Esophagus squamous epithelium (tissue), 5 donors: ENCODE measurements at places on chromosomes 13 and 19.

- DNase-seq = peak; percentile 96
Observed at GRCh38 chr19:9792206-9793070, 23.9 kb upstream of the ZNF846 start.

GRCh38 chr19:39083599-39083982 lies 577 bp upstream of the ACP7 start:
- DNase-seq = no peak

- DNase-seq = no peak
Observed at GRCh38 chr13:32317716-32318465, 2.6 kb downstream of the BRCA2 start.

- DNase-seq = no peak
Observed at GRCh38 chr13:94280349-94280748, 199.1 kb downstream of the DCT start.

GRCh38 chr13:38394777-38395496 lies 45.3 kb downstream of the UFM1 start:
- DNase-seq = no peak

DNA sequence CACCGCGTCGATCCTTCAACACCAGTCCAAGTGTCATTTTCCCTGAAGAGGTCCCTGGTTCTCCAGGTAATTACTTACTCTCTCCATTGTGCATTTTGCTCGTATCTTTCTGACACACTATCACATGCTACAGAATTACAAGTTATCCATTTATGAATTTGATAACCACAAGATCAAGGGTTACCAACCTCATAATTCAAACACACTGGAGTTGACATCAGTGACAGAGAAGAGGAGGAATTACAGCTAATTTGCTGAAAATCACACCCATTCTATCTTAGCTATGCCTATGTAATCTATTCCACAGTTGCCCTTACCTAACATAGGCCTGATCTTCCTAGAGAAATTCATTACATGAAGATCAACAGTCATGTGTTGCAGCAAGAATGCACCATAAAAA lies 14.2 kb downstream of the ZC3H13 start:
- DNase-seq = no peak

DNA sequence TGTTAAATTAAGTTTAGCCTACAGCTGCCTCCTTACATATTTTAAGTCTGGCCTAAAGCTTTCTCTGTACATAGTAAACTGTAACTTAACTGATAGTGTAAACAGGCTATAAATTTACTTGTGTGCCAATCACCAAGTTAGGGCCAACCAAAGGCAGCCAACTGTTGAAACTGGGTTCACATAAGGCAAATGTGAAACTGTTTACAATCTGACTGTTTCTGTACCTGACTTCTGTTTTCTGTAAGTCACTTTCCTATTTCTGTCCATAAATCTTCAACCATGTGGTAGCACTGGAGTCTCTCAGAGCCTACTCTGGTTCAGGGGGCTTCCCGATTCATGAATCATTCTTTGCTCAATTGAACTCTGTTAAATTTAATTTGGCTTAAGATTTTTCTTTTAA lies 103.1 kb downstream of the RAP2A start:
- DNase-seq = no peak

DNA sequence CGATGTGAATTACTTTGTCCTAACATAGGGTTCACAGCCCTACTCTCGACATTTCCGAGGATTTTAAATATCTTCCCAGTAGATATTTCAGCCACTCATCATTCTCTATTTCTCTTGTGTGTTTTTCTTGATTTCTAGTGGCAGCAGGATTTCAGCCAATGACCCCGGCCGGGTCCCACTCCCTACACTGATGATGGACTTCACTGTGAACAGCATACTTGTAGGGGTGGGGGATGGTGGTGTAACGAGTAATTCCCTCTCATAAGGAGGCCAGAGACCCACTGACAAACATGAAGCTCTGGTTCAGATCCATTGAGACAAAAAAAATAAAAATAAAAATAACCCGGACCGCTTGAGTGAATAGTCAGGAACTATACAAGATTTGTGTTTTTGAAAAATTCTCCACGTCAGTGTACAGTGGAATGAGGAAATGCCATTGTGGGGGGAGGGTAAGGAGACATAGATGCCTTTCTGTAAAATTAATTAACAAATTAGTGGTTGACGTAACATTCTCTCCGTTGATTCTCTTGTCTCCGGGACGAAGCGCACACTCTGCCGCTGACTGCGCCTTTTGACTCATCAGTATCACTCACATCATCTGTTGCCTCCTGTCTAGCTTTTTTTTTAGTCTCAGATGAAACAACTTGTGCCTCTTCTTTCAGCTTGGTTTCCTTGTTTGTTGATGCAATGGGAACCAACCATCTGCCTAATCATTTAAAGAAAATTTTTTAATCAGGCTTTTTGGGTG lies 48.8 kb upstream of the IRS2 start:
- no peak for DNase-seq

DNA sequence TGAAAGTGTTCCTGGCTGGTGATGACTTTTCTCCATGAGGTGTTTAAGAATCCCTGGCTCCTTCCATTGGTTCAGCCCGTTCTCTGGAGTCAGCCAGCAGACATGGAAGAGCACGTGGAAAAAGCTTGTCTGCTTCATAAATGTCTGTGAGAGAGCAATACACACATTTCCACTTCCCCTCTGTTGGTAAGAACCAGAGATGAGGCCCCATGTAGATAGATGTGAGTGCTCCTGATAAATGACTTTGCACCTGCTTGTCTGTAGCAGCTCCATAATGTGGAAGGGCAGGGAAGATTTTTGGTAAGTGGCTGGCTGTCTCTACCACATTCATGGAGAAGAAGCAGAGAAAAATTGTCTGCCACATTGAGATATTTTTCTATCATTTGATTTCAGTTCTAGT lies 325.8 kb downstream of the LMO7 start:
- no peak for DNase-seq

GRCh38 chr13:76992548-76993001 lies 694 bp downstream of the CLN5 start:
- DNase-seq = no peak

DNA sequence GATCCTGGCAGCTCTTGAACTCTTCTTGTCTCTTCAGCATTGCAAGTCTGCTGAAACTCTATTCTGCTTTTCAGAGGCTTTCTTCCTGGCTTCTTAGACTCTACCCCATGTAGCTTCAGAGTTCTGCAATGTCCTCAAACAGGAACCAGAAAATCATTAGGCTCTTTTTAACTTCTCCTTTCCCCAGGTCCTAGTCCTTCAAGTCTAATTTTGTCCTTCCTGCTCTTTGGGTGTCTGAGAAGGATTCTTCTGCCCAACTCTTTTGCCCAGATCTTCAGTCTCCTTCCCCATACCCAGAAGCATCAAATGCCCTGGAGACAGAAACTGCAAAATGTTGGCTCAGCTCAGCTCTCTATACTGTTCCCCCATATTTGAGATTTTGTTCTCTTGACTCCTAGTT lies 50.0 kb upstream of the CALM3 start:
- no peak for DNase-seq

DNA sequence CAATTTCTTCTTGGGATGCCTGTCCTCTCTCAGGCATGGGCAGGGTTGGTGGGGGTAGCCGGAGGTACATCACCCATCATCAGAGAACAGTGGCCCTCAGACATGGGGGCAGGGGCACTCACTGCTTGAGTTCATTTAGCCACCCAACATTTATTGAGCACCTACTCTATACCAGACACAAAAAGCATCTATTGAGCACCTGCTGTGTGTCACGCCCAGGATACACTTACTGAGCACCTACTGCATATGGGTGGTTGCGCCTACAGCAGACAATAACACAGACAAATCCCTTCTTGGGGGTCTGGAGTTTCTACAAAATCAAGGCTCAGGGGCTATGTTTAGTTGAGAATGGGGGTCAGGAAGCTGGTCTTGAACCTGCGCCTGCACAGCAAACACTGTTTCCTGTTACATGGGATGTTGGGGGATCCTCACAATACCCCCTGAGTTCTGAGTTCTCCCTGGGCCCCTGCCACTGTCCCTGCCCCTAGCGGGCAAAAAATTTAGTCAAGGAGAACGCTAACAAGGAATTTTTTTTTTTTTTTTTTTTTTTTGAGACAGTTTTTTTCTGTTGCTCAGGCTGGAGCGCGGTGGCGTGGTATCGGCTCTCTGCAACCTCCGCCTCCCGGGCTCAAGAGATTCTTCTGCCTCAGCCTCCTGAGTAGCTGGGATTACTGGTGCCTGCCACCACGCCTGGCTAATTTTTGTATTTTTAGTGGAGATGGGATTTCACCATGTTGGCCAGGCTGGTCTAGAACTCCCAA lies 11.6 kb downstream of the RCN3 start:
- no peak for DNase-seq

DNA sequence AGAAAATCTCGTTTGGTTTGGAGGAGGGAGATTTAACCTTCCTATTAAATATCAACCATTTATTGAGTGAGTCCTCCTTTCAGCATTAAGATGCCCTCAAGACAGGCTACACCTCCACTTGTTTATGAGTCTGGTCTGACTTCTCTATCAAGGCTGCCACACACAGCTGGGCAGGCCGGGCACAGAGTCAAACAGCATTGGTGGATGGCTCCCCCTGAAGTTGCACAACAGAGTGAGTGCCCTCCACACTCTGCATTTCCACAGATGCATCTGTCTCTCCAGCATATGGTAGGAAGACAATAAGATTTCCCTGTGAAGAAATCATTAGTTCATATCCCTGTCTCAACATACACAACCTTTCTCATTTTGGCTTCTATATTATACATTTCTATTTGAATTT lies 31.4 kb downstream of the PHF11 start:
- no peak for DNase-seq

- DNase-seq = no peak
Observed at GRCh38 chr13:58343076-58343475, 711.5 kb downstream of the PCDH17 start.

GRCh38 chr19:39335168-39335548 lies 685 bp downstream of the GMFG start:
- DNase-seq = no peak

- no peak for DNase-seq
Observed at GRCh38 chr19:16846901-16847300, 17.7 kb downstream of the SIN3B start.

- DNase-seq = no peak
Observed at GRCh38 chr19:38583219-38583984, 34.4 kb downstream of the MAP4K1 start.

DNA sequence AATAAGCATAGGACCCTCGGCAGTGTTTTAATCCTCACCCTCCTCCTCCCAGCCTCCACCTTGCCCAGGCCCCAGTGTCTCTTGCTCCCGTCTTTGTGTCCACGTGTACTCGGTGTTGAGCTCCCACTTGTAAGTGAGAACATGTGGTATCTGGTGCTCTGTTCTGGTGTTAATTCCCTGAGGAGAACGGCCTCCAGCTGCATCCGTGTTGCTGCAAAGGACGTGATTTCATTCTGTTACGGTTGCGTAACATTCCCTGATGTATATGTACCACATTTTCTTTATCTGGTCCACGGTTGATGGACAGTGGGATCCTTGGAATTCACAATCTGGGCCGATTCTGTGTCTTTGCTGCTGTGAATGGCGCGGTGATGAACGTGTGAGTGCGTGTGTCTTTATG lies 44.7 kb upstream of the TFDP1 start:
- no peak for DNase-seq

DNA sequence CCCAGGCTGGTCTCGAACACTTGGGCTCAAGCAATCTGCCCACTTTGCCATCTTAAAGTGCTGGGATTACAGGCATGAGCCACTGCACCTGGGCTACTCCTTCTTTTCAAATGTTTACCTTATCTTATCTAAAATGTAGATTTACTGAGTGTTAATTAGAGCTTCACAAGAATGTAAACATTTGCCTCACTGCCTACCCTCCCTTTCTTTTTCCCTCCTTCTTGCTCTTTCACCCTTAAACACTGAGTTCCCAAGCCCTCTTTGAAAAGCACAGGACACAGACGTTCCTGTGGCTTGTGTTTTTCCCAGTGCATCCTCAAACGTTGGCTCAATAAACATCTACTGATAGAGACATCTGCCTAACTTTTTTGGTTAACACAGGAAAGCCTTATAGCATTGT lies 32.7 kb upstream of the CYSLTR2 start:
- no peak for DNase-seq

GRCh38 chr19:45998834-45999233 lies 3.6 kb downstream of the CCDC61 start:
- DNase-seq = no peak

DNA sequence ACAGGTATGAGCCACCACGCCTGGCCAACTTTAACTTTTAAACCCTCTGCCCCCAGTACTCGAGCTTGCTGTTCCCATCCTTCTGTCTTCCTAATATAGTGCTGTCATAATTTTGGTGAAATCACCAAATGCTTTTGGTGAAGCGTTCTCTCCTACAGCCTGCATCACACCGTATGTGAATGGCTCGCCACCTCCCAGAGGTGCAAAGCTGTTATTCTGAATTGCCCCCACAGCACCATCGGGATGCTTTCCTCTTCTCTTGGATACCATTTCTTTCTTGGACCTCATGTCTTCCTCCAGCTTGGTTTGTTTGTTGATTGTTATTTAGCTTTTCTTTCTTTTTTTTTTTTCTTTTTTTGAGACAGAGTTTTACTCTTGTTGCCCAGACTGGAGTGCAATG lies 53.0 kb upstream of the XPO4 start:
- DNase-seq = no peak

DNA sequence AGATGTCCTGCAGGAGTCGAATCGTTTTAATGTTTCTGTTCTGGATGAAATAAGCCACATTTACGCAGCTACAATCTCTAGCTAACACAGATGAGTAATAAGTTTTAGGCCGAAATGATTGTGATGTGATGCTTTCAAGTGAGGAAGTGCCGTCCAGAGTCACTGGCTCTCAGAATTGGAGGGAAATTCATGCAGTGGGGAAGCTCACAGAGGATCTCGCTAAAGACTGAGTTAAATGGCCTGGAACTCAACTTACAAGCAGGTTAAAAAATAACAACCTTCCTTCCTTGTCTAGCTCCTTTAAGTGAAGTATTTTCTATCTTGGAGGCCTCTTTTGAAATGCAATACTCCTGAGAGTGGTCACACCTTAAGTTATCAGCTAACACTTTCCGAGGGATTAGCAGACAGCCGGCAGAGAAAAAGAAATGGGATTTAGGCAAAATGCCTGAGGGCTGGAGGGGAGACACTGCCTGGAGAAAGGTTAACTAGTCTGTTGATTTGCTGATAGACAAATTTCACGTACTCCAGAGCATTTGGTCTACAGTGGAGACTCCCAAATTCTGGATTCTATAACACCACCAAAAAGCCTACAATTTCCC lies 74.2 kb downstream of the IRS2 start:
- DNase-seq = no peak

DNA sequence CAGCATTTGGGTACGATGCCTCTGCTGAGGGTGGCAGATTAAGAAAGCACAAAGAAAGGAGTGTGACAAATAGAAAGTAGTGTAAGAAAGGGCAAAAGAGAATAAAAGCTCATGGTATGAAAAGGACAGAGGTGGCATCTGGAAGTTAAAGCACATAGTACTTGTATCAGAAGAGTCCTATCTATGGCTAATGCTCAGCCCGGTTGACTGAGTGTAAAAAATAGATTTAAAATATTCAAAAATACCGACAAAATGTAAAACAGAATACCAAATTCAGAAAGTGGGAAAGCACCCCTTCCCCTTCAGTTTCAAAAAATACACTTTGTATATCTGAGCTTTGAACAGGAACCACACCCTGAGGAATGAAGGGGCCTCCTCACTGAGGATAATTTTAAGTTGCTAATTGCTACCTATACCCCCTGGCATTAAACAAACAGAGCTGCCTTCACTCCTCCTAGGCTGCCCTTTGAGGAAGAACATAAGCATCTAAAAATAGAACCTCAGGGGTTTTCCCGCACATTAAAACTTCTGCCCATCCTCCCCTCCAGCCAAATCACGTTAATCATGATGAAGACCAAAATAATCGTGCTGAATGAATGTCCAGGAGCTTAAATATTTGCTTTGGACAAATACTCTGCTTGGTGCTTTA lies 43.3 kb downstream of the DLEU7 start:
- no peak for DNase-seq
